Activated naive CD4-positive, alpha-beta T cell treated with Interleukin-2 at 50 U/mL for 16 hours (primary cell): ENCODE measurements at places on chromosomes 16 and 17.

GRCh38 chr16:24855678-24856077, 9.9 kb downstream of the SLC5A11 start:
- no peak for DNase-seq

GRCh38 chr16:87487361-87487924, 5.4 kb downstream of the ZCCHC14 start:
- DNase-seq: no peak

GRCh38 chr16:5321930-5322329, 224.3 kb upstream of the EEF2KMT start:
- no peak for DNase-seq

- DNase-seq: no peak
Measured at GRCh38 chr17:45121055-45121454, 11.3 kb downstream of the PLCD3 start.

DNA sequence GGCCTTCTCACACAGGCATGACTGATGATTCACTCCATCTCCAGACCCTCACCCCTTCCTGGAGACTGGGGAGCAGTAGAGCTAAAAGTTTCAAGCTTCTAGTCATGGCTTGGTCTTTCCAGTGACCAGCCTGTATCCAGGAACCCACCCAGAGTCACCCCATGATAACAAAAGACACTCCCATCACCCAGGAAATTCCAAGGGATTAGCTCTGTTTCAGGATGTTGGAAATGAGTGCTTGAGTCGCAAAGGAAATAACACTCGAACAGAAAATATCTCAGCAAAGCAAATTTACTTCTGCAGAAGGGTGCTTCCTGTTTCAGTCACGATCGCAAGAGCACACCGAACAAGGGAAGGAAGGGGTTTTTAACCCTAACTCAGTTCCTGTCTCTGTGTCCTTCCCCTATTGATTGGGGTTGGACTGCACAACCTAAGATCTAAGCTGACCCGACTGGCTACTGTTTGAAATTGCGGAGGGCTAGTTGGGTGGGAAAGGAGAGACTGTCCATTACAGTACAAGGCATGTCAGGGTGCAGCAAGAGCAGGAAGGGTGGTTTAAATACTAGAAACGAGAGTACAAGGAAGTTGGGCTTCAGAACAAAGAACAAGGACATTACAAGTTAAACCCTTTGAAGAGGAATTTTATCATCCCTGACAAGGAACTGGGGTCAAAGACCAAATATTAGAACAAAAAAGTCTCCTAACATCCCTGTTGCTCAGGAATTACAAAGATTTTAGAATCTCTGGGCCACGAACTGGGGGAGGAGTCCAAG, 224.4 kb upstream of the CACNG5 start:
- DNase-seq: no peak

DNA sequence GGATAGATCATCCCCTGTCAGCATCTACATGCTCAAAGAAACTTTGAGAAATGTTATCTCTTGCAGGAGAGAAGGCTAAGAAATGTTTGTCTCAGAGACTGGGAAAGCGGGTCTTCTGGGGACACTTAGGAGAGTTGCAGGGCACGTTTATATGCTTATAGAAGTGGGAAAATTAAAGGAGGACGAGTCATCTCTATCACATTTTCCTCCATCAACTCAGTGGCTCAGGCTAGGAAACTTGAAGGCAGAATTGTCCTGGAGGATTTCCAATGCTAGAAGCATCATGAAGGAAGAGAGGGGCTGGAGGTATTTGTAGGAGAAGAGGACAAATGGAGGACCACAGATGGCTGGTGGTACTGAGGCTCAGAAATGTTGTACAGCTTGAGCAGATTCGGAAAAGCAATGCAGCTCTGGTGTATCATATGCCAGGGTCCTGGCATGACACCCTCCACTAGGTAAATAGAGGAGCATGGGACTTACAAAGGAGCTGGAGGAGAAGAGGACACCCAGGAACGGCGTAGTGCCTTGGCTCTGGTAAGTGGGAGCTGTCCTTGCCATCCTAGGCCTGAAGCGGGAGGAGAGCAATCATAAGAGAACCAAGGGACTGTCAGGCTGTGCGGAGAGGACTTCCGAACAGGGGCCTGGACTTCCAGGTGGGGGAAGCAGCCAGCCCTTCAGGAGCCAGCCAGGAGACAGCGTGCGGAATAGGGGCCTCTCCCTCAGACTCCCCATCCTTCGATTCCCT, 4.5 kb upstream of the HS3ST3B1 start:
- no peak for DNase-seq

- no peak for DNase-seq
Measured at GRCh38 chr17:71118039-71118438, 948.7 kb downstream of the KCNJ2 start.

- DNase-seq: no peak
Measured at GRCh38 chr16:57102888-57103851, 10.8 kb downstream of the CPNE2 start.

DNA sequence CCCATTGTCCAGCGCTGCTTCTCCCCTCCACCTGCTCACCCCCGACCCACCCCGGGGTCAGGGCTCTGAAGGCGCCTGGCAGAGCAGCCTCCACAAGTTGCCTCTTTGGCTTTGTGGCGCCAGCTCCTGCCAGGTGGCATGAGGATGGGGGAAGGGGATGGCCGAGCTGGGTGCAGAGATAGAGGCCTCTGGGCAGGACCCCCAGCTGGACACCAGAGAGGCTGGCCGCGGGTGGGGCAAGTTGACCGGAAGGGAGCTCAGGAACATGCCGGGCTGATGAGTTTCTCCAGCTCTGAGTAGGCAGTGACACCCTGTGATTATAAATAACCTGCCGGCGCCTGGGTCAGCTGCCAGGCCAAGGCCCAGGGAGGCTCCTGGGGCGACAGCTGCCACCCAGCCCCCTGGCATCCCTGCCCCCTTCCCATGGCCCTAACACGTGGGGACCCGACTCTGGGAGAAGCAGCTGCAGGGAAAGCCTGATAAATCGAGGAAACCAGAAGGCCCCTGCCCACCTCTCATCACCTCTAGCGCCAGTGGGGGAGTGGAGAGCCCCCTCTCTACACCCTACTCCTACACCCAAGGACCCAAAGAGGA, 729 bp downstream of the P2RX5 start:
- DNase-seq: no peak

- no peak for DNase-seq
Measured at GRCh38 chr17:72970246-72970645, 122.2 kb downstream of the SLC39A11 start.

- DNase-seq: peak; percentile 93
Measured at GRCh38 chr17:45051060-45051719, at the start of gene DCAKD. TSS of gene DCAKD (minus strand) at chr17:45051632. CDS start at chr17:45034885, 16,747 bp downstream.

DNA sequence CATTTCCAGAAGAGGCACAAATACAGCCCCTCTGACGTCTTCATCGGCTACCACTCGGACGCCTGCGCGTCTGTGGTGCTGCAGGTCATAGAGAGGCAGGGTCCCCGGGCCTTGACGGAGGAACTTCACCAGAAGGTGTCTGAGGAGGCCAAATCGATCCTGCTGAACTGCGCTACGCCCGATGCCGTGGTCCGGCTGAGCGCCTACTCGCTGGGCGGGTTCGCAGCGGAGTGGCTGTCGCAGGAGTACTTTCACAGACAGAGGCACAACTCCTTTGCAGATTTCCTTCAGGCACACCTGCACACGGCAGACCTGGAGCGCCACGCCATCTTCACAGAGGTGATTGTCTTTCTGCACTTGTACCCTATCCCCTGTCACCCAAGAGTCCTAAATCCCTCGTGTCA, 67.0 kb upstream of the ENDOV start:
- no peak for DNase-seq

GRCh38 chr16:20314575-20314974, 12.7 kb downstream of the GP2 start:
- no peak for DNase-seq

GRCh38 chr17:76983075-76983775, 115.0 kb downstream of the MGAT5B start:
- no peak for DNase-seq

- peak; percentile 45 for DNase-seq
Measured at GRCh38 chr16:30715750-30716445, 16.9 kb downstream of the SRCAP start.

GRCh38 chr16:15041271-15042004, 14.4 kb downstream of the NTAN1 start:
- no peak for DNase-seq

DNA sequence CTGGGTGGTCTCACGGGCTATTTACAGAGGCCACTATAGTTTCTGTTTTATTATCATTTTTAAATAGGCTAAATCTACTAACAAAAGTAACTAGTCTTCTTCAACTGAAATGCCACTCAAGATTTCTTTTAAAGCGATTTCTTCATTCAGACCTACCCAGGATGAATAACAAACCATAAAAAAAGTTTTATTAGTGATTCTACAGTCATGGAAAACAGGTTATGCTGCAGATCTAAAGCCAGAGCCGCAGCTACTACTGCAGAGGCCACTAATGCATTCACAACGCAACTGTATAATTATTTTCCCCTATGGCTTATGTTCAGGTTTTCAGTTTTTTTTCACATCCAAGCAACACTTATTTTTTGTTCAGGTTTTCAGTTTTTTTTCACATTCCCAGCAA, 136.2 kb upstream of the AXIN2 start:
- DNase-seq: no peak

DNA sequence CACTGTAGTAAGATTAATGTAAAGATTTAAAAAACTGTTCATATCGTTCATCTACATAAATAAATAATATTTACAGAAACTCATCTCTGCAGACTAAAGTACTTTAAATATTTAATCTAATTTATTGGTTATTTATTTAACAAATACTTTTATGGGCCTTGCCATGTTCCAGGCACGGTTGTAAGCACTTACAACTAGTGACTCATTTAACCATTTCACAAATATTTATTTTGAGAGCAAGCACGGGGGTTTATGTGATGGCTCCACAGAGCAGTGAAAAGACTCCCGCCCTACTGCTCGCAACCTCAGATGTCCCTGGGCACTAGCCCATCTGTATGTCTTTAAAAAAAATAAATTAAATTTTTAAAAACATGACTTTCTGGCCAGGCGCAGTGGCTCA, 575.9 kb downstream of the WWOX start:
- DNase-seq: no peak

DNA sequence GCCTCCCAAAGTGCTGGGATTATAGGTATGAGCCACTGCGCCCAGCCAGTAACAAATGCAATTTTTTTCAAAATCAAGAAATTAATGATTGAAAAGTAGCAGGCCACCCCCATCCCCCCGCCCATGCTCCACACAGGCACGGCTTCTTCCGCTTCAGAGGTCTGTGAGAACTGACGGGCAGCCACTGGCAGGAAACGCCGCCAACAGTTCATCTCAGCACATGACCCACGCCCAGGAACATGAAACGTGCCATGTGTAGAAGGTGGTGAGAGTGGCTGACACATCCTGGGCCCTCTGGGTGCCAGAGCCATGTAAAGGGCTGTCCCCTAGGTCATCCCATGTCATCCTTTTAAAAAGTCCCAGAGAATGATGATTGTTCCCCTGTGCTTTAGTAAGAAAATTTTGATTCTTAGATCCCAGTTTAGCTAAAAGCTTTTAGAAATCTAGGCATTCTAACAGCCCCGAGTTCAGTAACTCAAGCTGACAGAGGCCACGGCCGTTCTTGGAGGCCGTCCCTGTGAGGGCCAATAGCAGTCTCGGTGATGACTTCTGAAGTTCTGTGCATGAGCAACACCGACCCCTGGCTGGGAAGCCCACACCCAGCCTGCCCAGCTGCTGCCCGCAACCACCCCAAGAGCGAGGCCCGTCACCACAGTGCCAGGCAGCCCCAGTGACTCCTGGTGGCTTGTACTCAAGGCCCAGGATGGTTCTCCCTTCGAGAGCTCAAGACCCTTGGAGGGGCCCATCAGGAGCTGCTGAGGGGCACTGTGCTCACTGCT, 52.1 kb downstream of the KLHDC4 start:
- peak; percentile 57 for DNase-seq

GRCh38 chr17:19975601-19976000, 2.0 kb downstream of the AKAP10 start:
- DNase-seq: no peak

- DNase-seq: peak; percentile 73
Measured at GRCh38 chr17:8225813-8226535, 15.6 kb upstream of the AURKB start.

DNA sequence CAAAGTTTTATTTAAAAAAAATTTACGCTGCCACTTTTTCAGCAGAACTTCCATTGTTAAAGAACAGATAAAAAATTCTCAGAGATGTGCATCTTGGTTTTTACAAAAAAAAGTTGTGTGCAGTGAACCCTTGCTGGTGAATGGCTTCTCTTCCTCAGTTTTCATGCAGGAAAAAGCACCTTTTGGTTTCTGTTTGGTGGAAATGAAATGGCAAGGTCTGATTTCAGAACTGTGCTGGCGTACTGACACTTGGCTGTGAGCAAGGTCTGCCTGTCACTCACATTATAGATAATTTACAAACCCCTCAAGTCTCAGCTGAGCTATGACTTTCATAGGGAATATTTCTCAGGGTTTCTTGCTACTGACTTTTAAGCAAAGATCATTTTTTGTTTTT, 5.7 kb upstream of the SALL1 start:
- no peak for DNase-seq

DNA sequence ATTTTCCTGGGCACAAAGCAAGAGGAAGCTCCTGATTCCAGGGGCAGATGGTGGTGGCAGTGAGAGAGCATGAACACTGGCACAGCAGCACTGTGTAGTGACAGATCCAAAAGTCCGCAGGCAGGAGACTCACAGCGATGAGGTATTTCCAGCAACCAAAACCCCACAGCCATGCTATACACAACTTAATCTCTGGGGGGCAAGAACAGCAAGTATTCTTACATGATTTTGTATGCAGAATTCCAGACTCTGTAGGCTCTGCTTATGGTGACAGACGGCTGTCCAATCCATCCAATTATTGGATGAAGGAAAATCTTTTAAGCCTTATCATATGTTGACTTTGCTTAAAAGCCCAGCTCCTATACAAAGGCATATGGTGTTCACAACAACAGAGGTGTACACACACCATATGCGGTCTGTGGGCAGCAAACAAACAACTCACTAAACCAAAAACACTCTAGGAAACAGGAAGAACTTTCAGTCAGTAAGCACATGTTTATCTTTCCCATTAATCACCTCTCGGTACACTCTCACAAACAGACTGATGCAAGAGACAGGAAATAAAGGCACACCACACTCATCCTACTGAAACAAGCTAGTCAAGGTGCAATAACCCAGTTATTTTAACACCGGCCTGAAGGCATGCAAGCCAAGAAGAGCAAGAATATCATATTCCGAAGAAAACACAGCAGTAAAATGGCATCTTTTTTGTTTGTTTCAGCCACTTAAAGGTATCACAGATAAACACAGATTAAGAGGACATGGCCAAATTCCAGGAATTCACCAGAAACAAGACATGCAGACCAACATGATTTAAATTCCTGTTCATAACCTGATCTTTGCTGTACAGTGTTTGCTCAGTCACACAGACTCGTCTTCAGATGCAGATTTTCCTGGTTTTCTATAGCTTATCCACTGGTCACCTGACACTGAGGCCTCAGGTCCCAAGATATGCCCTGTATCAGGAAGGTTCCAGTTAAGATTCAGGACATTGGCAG, 47.8 kb downstream of the ERN1 start:
- peak; percentile 43 for DNase-seq
